ENCODE measurements at places on chromosomes 3 and 15.

DNA sequence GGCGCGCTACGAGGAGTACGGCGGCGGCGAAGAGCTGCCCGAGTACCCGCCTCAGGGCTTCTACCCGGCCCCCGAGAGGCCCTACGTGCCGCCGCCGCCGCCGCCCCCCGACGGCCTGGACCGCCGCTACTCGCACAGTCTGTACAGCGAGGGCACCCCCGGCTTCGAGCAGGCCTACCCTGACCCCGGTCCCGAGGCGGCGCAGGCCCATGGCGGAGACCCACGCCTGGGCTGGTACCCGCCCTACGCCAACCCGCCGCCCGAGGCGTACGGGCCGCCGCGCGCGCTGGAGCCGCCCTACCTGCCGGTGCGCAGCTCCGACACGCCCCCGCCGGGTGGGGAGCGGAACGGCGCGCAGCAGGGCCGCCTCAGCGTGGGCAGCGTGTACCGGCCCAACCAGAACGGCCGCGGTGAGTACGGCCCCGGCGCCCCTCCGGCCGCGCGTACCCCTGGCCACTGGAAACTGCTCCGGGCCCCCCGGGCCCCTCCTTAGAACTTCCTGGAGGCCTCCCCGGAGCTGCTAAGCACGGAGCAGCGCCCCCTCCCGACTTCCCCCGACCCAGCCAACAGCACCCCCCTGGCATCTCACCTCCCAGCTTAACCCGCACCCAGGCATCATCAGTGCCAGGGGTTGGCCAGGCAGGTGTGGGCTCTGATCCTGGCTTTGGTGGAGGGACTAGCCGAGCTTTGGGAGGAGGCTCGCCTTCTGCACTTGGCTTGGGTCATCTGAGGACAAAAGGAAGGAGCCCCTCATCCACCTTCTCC lies 1.4 kb downstream of the LOXL1 start:
- DNase-seq: peak; percentile 74

DNA sequence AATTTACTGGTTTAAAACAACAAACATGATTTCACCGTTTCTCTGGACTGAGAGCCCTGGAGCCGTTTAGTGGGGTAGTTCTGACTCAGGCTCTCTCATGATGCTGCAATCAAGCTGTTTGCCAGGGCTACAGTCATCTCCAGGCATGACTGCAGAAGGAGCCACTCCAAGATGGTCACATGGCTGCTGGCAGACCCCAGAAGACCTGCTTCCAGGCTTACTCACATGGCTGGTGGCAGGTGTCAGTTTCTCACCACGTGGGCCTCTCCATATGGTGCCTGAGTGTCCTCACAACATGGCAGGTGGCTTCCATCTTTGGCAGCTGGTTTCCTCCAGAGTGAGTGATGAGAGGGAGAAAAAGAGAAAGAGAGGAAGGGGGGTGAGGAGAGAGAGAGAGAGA lies 378.3 kb upstream of the RGMA start:
- DNase-seq: peak; percentile 60

DNA sequence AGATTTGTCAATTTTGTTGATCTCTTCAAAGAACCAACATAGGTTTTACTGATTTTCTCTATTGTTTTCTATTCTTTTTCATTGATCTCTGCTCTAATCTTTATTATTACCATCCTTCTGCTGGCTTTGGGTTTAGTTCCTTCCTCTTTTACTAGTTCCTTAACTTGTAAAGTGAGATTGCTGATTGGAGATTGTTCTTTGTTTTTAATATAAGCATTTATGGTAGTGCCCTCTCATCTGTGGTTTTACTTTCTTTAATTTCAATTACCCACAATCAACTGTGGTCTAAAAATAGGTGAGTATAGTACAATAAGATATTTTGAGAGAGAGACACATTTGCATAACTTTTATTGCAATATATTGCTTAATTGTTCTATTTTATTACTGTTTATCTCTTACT lies 13.2 kb upstream of the CLRN1 start:
- DNase-seq: no peak

- no peak for DNase-seq
These were observed 17.9 kb upstream of the NRROS start for GRCh38 chr3:196621611-196622010.

DNA sequence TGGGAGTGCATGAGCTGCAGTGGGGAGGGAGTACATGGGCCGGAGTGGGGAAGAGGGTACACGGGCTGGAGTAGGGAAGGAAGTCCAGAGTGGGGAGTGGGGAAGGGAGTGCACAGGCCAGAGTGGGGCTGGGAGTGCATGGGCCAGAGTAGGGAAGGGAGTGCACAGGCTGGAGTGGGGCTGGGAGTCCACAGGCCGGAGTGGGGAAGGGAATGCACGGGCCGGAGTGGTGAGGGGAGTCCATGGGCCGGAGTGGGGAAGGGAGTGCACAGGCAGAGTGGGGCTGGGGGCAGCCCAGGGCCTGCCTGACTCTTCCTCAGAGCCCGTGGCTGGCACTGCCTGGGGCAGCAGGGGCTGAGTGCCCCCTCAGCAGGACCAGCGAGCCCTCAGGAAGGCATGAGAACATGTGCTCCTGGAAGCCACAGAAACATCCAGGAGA lies 40.7 kb downstream of the KLF15 start:
- no peak for DNase-seq

- DNase-seq: no peak
These were observed 71.5 kb downstream of the ZMAT3 start for GRCh38 chr3:179000144-179000543.

DNA sequence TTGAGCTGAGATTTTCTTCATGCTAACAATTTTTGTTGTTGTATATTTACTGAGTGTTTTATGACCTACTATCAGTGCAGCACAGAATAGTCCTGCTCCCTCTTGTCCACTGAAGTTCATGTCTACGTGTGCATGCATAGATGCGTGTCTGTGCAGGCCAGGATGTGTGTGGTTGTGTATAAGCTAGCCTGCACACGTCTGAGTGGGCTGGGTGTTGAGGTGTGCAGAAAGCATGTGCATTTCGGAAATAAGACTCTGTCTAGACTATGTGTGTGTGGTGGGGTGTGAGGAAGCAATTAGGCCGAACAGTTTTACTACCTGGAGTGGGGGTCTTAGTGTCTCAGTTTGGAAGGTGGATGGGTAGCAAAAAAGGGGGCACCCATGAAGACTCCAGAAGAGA lies 39.2 kb downstream of the ATP2B2 start:
- no peak for DNase-seq

GRCh38 chr3:34012102-34012461 lies 213.7 kb downstream of the PDCD6IP start:
- DNase-seq: no peak

DNA sequence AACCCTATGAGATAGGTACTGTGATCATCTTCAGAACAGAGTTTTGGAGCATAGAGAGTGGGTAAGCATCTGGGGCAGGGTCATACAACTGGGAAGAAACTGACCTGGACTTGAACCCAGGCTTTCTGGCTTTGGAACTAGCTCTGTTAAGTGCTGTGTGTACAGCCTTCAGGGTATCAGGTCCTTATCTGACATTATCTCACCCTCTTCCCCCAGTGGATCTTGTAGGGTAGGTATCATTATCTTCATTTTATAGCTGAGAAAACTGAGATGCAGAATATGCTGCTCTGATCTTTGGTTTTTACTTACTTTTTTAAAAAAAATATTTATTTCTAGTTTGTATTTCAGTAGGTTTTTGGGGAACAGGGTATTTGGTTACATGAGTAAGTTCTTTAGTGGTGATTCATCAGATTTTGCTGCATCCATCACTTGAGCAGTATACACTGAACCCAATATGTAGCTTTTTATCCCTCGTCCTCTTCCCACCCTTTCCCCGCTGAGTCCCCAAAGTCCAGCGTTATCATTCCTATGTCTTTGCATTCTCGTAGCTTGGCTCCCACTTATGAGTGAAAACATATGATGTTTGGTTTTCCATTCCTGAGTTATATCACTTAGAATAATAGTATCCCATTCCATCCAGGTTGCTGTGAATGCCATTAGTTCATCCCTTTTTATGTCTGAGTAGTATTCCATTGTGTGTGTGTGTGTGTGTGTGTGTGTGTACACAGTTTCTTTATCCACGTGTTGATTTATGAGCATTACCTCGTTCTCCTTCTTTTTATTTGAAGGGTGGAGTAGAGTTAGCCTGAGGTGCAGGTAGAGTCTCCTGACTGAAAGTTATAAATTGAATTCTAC lies 271.2 kb downstream of the PTPRG start:
- DNase-seq: no peak

DNA sequence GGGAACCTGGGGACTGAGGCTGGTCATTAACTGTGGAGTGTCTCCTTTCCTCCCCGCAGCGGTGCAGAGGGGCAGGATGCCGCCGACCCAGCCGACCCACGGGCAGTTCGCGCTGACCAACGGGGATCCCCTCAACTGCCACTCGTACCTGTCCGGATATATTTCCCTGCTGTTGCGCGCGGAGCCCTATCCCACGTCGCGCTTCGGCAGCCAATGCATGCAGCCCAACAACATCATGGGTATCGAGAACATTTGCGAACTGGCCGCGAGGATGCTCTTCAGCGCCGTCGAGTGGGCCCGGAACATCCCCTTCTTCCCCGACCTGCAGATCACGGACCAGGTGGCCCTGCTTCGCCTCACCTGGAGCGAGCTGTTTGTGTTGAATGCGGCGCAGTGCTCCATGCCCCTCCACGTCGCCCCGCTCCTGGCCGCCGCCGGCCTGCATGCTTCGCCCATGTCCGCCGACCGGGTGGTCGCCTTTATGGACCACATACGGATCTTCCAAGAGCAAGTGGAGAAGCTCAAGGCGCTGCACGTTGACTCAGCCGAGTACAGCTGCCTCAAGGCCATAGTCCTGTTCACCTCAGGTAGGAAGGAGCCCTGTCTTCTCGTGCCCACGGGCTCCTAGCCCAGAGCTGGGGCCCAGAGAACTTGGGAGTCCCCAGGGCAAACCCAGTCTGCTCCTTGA lies 3.7 kb downstream of the NR2F2 start:
- DNase-seq: no peak

DNA sequence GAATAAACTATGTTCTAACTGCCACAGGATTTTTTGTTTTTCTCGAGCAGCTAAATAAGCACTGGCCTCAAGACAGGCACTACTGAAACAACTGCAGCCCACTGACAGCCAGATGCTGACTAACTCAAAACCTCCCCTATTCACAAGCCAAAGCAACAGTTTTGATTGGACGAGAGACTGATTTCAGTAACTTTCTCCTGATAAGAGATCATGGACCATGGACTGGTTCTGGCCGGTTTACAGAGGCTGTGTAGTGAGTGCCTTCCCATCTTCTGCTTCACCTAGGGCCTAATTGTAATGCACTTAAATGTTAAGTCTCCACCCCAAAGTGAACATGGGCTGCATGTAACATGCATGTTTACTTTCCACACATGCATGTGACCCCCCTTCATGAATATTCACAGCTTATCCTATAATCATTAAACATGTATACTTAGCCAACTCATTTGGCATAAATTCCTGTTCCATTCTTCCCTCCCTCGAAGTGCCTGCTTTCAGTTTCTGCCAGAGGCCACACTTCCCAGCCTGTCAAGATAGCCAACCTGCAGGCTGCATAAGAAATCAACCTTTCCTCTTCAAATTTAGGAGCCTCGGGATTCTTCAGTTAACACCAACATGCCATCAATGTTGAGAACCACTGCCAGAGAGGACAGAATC lies 108.2 kb downstream of the ULK4 start:
- no peak for DNase-seq

- no peak for DNase-seq
These were observed 33.9 kb downstream of the FSTL1 start for GRCh38 chr3:120416868-120417267.

GRCh38 chr3:58857402-58857801 lies 190.8 kb upstream of the FAM3D start:
- DNase-seq: no peak

- no peak for DNase-seq
These were observed 2.2 kb upstream of the PGPEP1L start for GRCh38 chr15:99009741-99010330.

DNA sequence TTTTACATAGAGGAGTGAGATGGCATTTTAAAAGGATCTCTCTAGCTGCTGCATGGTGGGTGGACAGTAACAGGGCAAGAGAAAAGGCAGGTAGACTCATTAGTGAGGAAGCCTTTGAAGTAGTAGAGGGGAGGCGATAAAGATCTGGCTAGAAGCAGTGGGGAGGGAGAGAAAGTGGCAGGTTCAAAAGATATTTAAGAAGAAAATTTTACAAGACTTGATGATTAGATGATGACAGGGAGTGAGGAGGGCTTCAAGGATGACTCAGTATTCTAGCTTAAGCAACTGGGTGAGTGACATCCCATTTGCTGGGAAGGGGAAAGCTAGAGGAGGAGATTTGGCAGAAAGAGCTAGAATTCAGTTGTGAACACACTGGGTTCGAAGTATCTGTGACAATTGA lies 3.8 kb upstream of the BRPF1 start:
- no peak for DNase-seq
